ENCODE measurements at places on chromosomes 7 and 10.
A peak's percentile ranks its signal among the peaks of the same experiment; 100 is the strongest.

DNA sequence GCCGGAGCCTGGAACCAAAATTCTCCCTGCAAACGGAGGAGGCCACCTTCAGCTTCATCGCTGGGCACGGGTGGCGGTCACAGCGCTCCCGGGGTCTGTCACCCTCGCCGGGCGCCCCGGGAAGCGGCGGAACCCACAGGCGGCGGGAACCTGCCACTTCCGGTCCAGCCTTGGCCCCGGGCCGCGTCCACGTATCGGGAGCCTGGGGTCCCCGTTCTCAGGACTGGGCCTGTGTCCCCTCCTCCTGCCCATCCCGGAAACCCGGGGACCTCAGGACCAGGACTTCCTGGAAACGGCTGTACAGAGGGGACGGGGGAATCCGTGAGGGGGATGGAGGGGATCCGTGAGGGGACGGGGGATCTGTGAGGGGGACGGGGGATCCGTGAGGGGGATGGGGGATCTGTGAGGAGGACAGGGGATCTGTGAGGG lies 25.4 kb downstream of the PDGFA start:
- H3K4me3 ChIP-seq = no peak overlapping the region
- H3K27me3 ChIP-seq = no peaks in the 10 kb centered on the region
- DNase-seq = no peak

GRCh38 chr10:78309536-78310237 lies 276.0 kb downstream of the RPS24 start:
- H3K36me3 ChIP-seq = no peaks in the 10 kb centered on the region
- no peak overlapping the region for H3K27ac ChIP-seq
- H3K4me3 ChIP-seq = no peak overlapping the region
- H3K27me3 ChIP-seq = no peaks in the 10 kb centered on the region

- H3K27me3 ChIP-seq = no peaks in the 10 kb centered on the region
- H3K27ac ChIP-seq = no peak overlapping the region
- H3K4me3 ChIP-seq = no peak overlapping the region
- no peak for DNase-seq
- no peaks in the 10 kb centered on the region for H3K36me3 ChIP-seq
Observed at GRCh38 chr7:80661729-80662128, 23.3 kb downstream of the CD36 start.

DNA sequence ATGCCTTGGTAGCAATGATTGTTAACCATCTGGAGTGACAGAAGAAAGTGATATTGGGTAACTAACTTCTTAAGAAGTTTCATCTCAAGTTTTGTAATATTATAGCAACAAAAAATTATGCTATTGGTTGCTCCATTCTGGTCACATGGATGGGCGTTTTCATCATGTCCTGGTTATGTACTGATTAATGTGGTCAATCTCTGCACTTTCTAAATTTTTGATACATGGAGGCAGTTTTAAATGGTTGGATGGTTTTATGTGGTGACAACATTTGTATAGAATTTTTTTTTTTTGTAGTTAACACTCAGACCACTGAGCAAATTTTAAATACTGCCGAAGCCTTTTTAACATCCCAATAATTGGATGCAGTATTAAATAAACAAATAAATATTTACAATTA lies 55.2 kb upstream of the CCAR1 start:
- H3K4me3 ChIP-seq = no peak overlapping the region
- no peaks in the 10 kb centered on the region for H3K27me3 ChIP-seq
- peaks cover 7% of the 10 kb centered on the region for H3K36me3 ChIP-seq
- H3K4me1 ChIP-seq = no peaks in the 10 kb centered on the region
- DNase-seq = no peak

GRCh38 chr10:124450012-124450782 lies at the start of gene NKX1-2:
TSS of gene NKX1-2 (minus strand) at chr10:124450035. CDS start at chr10:124449943, 92 bp downstream.
- peaks cover 18% of the 10 kb centered on the region for H3K4me1 ChIP-seq
- peak; percentile 63 for DNase-seq
- no peak within 1 kb of the TSS for H3K27ac ChIP-seq
- H3K36me3 ChIP-seq = no peaks in the 10 kb centered on the region
- H3K27me3 ChIP-seq = peaks cover 27% of the 10 kb centered on the region

DNA sequence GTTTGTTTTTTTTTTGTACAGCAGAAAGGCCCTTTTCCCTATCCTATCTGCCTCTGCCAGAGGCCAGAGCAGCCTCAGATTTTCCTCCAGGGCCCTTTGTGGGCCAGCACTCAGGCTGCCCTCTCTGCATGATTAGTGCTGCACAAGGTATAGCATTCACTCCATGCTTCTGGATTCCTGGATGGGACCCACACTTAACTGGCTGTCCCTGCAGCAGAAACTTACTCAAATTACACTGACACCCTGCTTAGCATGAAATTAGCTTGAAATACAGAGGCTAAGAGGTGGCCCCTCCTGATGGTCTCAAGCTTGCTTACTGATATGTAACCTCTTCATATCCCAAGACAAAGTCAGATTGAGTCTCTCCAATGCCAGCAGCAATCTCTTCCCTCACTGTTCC lies 239.3 kb downstream of the SORCS1 start:
- H3K36me3 ChIP-seq = no peaks in the 10 kb centered on the region
- no peak for DNase-seq

- no peaks in the 10 kb centered on the region for H3K36me3 ChIP-seq
- no peak overlapping the region for H3K27ac ChIP-seq
- H3K27me3 ChIP-seq = no peaks in the 10 kb centered on the region
- H3K4me3 ChIP-seq = no peak overlapping the region
- no peaks in the 10 kb centered on the region for H3K4me1 ChIP-seq
- no peak for DNase-seq
Observed at GRCh38 chr7:124085179-124085578, 52.3 kb upstream of the TMEM229A start.

DNA sequence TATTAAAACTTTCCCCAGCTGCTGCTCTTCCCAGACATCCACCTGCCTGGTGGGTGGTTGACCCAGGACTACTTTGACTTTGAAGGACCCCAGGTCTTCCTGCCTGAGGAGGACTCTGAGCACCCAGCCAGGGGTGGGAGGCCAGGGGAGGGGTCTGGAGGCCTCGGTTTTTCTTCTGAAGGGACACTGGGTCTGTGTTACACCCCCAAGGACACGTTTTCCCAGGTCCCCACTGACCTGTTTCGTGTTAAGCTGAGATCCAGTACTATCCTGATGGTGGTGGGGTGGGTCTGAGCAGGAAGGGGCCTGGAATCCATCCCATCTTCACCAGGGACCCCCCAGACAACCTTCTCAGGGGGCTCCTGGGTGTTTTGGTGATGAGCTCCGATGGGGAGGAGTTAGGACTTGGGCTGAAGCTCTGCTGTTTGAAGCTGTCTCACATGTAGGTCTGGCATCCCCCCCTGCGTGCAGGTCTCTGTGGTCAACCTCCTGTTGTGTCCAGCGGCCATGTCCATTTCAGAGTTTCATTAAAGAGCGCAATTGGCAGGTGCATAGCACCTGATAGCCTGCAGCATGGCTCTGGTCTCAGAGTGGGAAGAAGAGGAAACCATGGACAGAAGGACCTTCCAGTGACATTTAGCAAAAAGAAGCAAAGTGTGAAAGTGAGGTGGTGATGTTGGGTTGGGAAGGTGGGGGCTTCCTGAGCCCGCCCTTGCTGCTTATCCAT lies 3.5 kb downstream of the JAKMIP3 start:
- no peaks in the 10 kb centered on the region for H3K36me3 ChIP-seq
- H3K27me3 ChIP-seq = no peaks in the 10 kb centered on the region

GRCh38 chr10:129507216-129507889 lies 40.3 kb downstream of the MGMT start:
- no peaks in the 10 kb centered on the region for H3K27me3 ChIP-seq
- no peak overlapping the region for H3K4me3 ChIP-seq
- no peaks in the 10 kb centered on the region for H3K4me1 ChIP-seq
- no peak for DNase-seq
- no peak overlapping the region for H3K27ac ChIP-seq

DNA sequence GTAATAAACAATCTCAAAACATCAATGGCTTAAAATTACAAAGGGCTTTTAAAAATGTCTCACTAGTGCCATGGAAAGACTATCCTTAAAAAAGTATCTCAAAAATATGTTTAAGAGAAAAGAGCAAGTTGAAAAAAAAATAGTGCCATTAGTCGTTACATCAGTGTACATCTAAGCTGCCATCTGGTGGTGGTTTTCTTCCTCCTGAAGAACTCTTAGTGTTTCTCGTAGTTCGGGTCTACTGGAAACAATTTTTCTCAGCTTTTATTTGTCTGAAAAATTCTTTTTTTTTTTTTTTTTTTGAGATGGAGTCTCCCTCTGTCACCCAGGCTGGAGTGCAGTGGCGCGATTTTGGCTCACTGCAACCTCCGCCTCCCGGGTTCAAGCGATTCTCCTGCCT lies 5.9 kb upstream of the GARIN1A start:
- H3K36me3 ChIP-seq = no peaks in the 10 kb centered on the region
- H3K4me3 ChIP-seq = no peak overlapping the region
- DNase-seq = no peak
- no peaks in the 10 kb centered on the region for H3K27me3 ChIP-seq
- H3K27ac ChIP-seq = no peak overlapping the region

DNA sequence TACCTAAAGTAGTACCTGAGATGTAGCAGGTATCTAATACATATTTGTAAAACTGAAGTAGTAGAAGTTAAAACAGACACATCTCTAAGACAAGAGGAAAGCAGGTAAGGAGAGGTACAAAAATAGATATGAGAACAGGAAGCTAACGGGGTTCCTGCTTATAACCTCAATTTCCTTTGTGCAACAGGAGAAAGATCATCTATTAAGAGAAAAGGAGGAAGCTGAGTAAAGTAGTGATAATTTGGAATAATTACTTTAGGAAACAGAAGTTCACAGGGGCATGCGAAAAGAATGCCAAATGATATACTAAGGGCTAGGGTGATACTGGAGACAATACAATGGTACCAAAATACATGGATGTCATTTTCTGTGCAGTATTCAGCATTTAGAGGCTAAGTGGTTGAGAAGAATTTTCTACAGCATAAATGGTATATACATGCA lies 108.7 kb downstream of the NRBF2 start:
- no peaks in the 10 kb centered on the region for H3K36me3 ChIP-seq
- no peak overlapping the region for H3K4me3 ChIP-seq
- no peaks in the 10 kb centered on the region for H3K4me1 ChIP-seq
- H3K27me3 ChIP-seq = no peaks in the 10 kb centered on the region
- no peak for DNase-seq

- no peaks in the 10 kb centered on the region for H3K4me1 ChIP-seq
- no peaks in the 10 kb centered on the region for H3K27me3 ChIP-seq
- no peak overlapping the region for H3K27ac ChIP-seq
Observed at GRCh38 chr10:16606421-16606820, 84.7 kb upstream of the C1QL3 start.

DNA sequence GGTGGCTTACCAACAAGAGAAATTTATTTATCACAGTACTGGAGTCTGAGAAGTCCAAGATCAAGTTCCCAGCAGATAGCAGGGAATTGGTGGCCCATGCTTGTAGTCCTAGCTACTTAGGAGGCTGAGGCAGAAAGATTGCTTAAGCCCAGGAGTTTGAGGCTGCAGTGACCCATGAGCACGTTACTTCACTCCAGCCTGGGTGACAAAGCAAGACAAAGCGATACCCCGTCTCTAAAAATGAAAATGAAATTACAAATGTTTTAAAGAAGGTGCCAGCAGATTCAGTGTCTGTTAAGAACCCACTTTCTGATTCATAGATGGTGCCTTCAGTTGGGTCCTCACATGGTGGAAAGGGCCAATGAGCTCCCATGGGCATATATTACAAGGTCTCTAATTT lies 20.6 kb upstream of the ARHGAP12 start:
- no peak overlapping the region for H3K4me3 ChIP-seq
- no peak for DNase-seq
- H3K27ac ChIP-seq = no peak overlapping the region
- no peaks in the 10 kb centered on the region for H3K4me1 ChIP-seq

DNA sequence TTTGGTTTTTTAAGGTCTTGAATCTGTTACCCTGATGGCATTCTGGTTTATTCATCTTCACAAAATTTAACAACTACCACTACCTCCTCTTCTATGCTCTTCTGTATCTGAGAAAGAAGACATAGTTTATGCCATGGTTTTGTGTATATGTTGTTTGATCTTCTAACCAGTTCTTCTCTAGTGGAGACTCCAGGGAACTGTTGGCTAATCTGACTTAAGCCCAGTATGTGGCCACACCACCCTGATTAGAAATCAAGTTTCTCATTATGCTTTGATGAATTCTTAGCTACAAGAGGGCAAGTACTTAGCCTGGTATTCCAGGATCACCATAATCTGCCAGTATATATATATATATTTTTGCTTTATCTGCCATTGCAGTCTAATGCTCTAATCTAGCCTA lies 99.5 kb upstream of the MXI1 start:
- no peak for DNase-seq
- peaks cover 30% of the 10 kb centered on the region for H3K36me3 ChIP-seq
- no peak overlapping the region for H3K27ac ChIP-seq
- no peak overlapping the region for H3K4me3 ChIP-seq

DNA sequence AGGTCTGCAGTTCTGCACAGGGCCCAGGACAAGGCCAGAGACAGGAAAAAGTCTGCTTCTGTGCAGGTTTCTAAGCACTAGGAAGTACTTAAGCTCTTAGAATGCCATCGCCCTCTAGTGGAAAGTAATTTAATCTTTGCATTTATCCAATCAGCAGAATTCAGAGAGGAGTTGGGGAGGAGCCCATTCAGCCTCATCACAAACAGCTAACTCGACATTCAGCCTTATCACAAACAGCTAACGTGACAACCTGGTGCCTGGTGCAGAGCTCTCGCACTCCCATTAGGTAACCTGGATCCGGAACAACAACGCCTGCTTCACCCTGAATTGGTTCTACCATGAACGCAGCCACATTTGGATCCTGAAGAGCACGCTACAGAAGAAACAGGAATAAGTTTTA lies 15.2 kb downstream of the OAT start:
- H3K27ac ChIP-seq = no peak overlapping the region
- DNase-seq = peak; percentile 73

GRCh38 chr10:79542626-79543025 lies 17.6 kb downstream of the SFTPA2 start:
- DNase-seq = no peak
- H3K27ac ChIP-seq = no peak overlapping the region
- no peaks in the 10 kb centered on the region for H3K4me1 ChIP-seq
- no peaks in the 10 kb centered on the region for H3K36me3 ChIP-seq

- no peaks in the 10 kb centered on the region for H3K27me3 ChIP-seq
- no peaks in the 10 kb centered on the region for H3K4me1 ChIP-seq
- H3K4me3 ChIP-seq = no peak overlapping the region
- no peak overlapping the region for H3K27ac ChIP-seq
Observed at GRCh38 chr10:17961551-17962422, 10.1 kb downstream of the SLC39A12 start.

DNA sequence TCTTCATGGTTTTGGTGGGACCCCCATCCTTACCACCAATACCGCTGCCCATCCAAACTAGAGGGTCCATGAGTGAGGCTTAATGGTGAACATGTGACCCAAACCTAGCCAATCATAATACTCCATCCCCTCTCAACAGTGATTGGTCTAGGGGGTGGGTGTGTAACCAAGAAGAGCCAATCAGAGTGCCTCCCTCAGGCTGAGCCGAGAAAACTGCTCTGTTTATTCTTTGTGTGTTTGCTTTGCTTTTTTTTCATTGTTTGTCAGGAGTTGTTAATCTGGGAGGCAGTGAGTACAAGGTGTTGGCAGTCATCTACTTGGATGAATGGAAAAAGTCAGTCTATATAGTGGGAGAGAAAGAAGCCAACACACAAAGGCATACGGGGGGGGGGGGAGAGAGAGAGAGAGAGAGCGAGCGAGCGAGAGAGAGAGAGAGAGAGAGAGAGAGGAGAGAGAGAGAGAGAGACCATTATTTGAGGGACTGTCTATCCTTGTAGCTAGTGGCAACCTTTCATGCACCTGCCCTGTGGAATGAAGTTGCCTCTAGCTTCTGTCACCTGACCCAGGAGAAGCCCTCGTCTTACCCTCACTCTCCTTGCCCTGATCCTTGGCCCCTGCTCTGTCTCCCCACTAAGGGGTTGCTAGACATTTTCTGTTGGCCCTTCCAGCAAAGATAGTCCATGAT lies 441.7 kb downstream of the TYW1 start:
- no peaks in the 10 kb centered on the region for H3K27me3 ChIP-seq
- no peaks in the 10 kb centered on the region for H3K36me3 ChIP-seq
- no peaks in the 10 kb centered on the region for H3K4me1 ChIP-seq
- H3K4me3 ChIP-seq = no peak overlapping the region
